T-helper 1 cell (primary cell): ENCODE measurements at places on chromosomes 11 and 22.

DNA sequence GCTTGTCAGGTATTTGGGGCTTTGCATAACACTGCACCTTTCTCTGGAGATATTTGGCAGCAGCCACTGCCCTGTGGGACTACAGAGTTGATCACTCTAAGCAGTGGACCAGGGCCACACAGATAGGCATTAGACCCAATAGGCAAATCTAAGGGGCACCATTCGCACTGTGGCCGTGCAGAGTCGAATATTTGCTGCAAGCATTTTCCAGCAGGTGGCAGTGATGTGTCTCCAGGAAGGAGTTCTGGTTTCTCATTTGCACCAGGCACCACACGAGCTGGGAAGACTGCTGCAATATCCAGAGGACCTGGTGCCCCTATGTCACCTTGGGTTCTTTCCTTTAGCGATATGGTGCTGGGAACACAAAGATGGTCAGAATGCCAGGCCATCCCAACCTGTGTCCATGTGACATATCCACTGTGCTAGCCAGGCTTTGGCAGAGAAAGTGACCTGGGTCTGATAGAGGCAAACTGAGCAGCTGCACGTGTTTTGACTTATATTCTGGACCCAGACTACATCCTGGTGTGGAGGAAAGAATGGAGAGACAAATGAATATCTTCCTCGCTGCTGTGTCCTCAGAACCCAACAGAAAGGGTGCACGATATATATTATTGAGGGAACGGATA lies 318.7 kb downstream of the BUD13 start:
- no peak for DNase-seq

DNA sequence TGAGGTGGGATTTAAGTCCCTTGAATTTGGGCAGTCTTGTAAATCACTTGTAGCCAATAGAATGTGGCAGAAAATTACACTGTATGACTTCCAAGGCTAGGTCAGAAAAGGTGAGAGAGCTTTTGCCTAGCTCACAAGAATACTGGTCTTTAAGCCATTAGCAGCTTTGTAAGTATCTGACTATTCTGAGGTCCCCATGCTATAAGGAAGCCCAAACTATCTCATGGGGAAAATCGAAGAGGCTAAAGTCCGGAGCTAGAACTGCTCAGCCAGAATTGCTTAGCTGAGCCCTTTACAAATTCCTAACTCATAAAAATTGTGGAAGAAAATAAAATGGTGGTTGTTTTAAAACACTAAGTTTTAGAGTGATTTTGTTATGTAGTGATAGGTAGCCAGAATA lies 13.0 kb downstream of the FAR1 start:
- no peak for DNase-seq

DNA sequence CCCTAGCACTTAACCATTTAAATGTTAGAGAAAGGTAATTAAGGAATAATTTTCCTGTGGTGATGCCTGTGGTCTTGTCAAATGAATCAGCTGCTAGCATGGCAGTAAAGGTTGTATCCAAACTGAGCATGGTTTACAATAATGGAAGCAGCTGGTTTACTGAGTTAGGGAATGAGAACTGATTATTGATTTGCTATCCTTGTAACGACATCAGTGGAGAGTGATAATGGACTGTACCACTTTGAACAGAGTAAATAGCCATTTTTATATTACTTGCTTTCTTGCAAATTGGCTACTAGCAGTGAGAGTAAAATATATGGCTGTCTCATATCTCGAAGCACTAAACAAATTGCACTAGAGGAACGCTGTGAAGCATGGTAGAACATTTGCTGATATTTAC lies 589.0 kb upstream of the ANO5 start:
- DNase-seq = no peak

- DNase-seq = no peak
These were observed 435 bp upstream of the TAF6L start for GRCh38 chr11:62770778-62771143.

- DNase-seq = no peak
These were observed 11.0 kb downstream of the OSBPL5 start for GRCh38 chr11:3154001-3154599.

- no peak for DNase-seq
These were observed 5.7 kb upstream of the SIDT2 start for GRCh38 chr11:117172724-117173421.

GRCh38 chr11:4103269-4103668 lies 8.7 kb downstream of the RRM1 start:
- no peak for DNase-seq

GRCh38 chr11:120062561-120062930 lies 75.4 kb downstream of the TRIM29 start:
- no peak for DNase-seq

DNA sequence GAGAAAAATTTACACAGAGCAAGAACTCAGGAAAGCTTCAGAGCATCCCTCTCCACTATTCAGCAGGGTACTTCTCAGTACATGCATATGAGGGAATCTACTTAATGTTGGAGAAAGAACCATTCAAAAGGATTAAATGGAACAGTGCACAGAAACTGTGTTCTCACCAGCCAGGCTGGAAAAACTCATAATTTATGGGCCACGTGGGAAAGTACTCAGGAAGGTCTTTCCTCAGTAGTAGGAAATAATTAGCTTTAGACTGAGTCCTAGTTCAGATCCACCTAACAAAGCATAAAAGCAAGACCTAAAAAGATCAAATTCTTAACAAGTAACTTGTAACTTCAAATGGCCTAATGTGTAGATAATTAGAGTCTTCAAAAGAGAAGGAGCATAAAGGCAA lies 134.0 kb downstream of the FAM76B start:
- DNase-seq = no peak

GRCh38 chr22:42695294-42695693 lies 25.4 kb downstream of the A4GALT start:
- DNase-seq = no peak

DNA sequence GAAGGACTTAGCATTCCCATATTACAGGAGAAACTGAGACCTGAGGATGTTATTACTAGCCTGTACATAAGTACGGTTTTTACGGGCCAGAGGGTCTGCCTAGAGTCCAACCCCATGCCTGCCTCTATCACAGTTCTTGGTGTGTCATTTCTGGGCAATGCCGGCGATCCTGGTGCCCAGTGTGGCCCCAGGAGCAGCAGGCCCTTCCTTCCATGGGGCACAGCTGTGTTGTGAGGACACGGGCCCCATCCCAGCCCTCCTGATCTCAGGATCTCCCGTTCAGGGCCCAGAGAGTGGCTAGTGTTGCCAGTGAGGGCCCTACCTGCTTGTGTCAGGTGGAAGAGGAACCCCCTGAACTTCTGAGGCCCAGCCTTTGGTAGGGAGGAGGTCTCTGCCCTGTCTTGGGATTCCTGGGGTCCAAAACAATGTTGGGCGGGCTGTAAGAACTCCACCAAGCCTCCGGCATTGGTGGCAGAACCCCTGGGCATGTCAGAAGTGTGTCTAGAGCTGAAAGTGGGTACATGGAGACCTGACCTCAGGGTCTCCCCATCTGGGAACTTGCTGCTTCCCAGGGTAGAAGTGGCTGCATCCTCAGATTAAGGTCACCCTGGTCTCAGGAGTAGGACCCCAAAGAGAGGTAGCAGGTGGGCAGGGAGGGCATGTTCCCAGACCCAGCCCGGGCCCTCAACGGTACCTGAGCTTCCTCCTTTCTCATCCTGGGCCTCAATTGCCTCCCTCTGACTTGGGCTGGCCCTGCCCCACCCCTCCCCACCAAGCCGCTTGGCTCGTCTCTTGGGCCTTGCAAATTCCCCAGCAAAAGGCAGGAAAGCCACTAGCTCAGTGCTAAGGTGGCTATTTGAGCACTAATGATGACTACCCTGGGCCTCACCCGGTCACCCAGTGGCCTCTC lies 74.6 kb upstream of the KCNQ1OT1 start:
- no peak for DNase-seq

DNA sequence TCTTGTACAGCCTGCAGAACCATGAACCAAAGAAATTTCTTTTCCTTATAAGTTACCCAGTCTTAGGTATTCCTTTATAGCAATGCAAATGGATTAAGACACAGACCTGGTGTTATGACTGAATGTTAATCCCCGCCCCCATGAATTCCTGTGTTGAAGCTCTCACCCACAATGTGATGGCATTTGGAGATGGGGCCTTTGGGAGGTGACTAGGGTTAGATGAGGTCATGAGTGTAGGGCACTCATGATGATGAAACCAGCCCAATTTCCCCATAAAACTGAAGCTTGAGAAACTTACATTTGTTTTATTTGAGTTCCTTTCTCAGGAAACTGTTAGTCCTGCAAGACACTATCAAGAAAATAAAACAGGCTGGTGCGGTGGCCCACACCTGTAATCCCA lies 115.8 kb upstream of the THY1 start:
- DNase-seq = no peak

GRCh38 chr22:19607192-19608002 lies 83.2 kb upstream of the CLDN5 start:
- DNase-seq = no peak

GRCh38 chr11:28619846-28620540 lies 511.8 kb downstream of the METTL15 start:
- DNase-seq = no peak

GRCh38 chr22:19603767-19604166 lies 79.6 kb upstream of the CLDN5 start:
- no peak for DNase-seq

DNA sequence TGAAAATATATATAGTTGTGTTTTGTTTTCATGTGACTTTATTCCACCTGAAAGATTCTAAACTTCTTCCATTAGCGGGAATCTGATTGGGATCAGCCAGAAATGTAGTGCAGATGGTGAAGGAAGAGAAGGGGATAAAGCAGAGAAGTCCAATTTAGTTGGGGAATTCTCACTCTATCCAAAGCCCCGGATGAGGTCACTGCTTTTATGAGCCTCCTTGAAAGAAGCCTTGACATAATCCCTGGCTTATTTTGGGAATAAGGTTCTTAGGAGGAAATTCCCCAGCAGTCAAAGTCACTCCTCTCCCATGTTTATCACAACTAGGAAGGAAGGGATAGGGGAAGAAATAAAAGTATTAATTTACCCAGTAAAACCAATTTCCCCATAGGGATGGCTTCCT lies 41.1 kb downstream of the OSBP start:
- no peak for DNase-seq

GRCh38 chr11:62054484-62055121 lies 69.2 kb upstream of the INCENP start:
- DNase-seq = no peak

GRCh38 chr22:27871306-27872014 lies 47.6 kb downstream of the PITPNB start:
- DNase-seq = no peak
